ENCODE measurements at places on chromosomes 2 and 18. TPM values are rescaled to one million over a fixed set of nuclear protein-coding genes. Genes with fewer than 3 reads are reported as not detected.

ANO7 gene
- total RNA-seq = 1.2 TPM

ATP6V1C2 gene
- total RNA-seq = 0.47 TPM

ACMSD gene
- not detected for total RNA-seq

DPP4 gene
- total RNA-seq = 2.0 TPM

RAX gene
- not detected for total RNA-seq

UGT1A5 gene
- total RNA-seq = not detected

ZBTB14 gene
- 6.9 TPM for total RNA-seq

SERPINB2 gene
- not detected for total RNA-seq

NT5DC4 gene
- not detected for total RNA-seq

HOXD9 gene
- total RNA-seq = 0.27 TPM

ADRA2B gene
- total RNA-seq = 2.3 TPM

EFEMP1 gene
- total RNA-seq = 171 TPM

SMIM21 gene
- not detected for total RNA-seq

GRB14 gene
- total RNA-seq = 6.4 TPM

PMS1 gene
- total RNA-seq = 13.8 TPM

GRHL1 gene
- 1.4 TPM for total RNA-seq

KCNS3 gene
- 2.8 TPM for total RNA-seq

CKAP2L gene
- total RNA-seq = 0.05 TPM

TM4SF20 gene
- not detected for total RNA-seq

MPP4 gene
- not detected for total RNA-seq

MYO1B gene
- 26.3 TPM for total RNA-seq

SCYGR3 gene
- total RNA-seq = not detected

TMEM127 gene
- total RNA-seq = 64.4 TPM

Data from left cardiac atrium (tissue), 4 donors.